A549 (cell line): ENCODE measurements at places on chromosomes 5 and 9.

DNA sequence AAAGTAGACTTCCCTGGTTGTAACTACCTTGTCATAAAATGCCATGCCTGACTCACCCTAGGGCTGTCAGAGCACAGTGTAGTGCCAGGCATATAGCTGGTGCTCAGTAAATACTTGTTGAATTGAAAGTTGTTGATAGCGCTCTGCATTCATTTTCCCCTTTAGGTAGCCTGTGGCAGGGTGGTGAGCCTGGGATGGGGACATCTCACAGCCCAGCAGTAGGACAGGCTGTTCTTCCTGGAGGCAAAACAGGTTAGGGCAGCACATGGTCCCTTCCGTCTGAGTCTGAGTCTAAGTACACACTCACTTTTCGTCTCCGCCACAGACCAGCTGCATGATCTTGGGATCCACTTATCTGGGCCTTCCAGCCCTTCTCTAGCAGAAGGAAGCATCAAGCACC is 401.9 kb downstream of the ZSWIM6 start:
- DNase-seq: no peak

DNA sequence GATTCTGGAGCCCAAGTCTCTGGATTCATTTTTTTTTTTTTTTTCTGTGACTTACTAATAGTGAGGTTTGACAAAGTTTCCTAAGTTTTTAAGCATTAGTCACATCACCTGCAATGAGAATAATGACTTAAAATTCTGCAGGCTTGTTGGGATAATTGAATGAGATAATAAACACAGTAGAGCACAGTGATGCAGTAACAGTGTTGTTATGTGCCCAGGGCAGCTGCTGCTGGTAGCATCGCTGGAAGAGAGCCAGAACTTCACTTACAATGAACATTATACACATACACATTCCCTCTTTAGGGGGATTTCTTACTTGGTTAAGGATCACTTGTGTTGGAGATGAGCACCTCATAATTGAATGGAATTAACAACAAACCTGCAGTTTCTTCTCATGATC is 78.9 kb downstream of the ALDH7A1 start:
- DNase-seq: no peak

GRCh38 chr9:69798744-69799143 is 21.9 kb upstream of the CFAP95 start:
- DNase-seq: no peak

GRCh38 chr5:43616535-43616934 is 13.6 kb downstream of the NNT start:
- DNase-seq: no peak

DNA sequence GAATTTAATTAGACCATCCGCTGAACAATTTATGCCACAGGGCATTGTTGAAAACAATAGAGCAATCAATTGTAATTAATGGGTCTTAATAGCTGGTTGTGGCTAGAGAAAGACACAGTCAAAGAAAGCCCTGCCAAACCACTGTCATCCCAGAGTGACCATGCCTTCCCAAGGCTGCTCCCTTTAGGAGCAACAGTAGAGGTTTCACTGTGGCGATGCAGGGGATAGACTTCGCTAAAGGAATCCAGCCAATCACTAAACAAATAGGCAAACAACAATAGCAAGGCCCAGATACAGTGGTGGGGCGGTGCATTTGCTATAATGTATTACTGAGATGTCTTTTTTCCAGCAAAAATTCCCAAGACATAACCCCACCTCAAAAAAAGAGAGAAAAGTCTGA is 87.8 kb upstream of the SLC27A6 start:
- DNase-seq: no peak
